ENCODE measurements at places on chromosomes 4 and X.
A peak's percentile ranks its signal among the peaks of the same experiment; 100 is the strongest.

- DNase-seq, result no peak
Observed at GRCh38 chr4:100633269-100633668, 115.4 kb upstream of the EMCN start.

- DNase-seq, result no peak
Observed at GRCh38 chr4:88240297-88240714, 44.1 kb downstream of the PPM1K start.

GRCh38 chr4:40206426-40206825, 9.6 kb downstream of the RHOH start:
- DNase-seq, result no peak

DNA sequence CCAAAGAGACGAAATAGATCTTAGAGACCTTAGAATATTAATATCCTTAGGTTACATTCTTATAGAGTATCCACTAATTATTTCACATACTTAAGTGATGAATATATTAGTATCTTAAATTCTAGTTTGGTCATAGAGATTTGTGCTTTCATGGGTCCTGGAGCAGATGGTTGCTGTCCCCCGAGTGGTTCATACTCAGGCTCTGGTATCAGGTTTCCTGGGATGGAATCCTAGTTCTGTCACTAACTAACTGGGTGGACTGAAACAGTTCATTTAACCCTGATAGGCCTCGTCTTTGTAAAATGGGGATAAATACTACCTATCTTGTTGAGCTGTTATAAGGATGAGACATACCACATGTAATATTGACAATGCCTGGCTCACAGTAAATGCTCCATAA, 264.6 kb downstream of the TENM3 start:
- DNase-seq, result no peak

DNA sequence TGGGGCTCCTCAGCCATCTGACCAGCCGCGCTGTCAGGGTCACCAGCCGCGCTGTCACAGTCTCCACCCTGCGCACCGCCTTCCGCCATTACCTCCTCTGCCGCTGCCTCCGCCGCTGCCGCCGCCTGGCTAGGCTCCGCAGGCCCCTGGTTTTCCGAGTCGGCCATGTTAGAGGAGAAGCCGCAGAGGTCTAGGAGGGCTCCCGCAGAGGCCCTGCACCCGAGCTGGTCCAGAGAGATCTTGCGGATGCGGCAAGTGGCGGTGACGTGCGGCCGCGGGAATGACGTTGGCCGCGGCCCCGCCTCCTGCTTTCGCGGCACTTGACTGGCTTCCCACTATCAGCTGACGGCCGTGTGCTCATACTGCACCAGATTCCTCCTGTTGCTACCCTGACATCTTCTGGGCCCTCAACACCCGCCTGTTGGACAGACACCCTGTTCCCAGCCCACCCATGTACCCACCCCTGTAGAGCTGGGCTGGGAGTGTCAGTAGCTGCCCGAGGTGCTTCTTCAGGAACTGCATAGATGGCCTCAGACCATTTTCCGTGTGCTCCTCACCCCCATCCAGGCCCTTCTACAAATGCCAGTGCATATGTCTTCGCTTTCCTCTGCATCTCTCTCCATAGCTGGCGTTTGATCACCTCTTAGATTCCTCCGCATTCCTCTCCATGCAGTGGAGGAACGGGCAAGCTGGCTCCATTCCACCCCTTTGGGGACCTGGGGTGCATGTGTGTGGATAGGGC, at the start of gene NAP1L5:
Gene NAP1L5, minus strand, starts transcription at position 242 of the 742 bp plus-strand sequence. Its CDS starts 75 bp downstream, at position 167.
- DNase-seq, result peak; percentile 35

DNA sequence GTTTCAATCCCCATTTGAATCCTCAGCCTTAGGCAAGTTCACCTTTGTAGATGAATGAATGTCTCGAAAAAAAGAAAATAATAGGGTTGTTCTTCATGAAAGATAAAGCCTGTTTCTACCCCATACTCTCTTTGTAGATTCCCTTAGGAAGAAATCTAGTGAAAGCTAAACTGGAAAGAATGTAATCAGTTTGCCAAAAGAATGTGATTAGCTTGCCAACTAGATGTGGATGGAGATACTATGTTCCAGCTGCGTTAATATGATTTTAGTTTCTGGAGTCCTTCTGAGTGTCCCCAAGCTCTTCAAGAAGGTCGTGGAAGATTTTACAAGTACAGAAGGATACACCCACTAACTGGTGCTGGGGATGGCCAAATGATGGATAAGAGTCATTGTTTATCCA, 162.3 kb upstream of the EDNRA start:
- no peak for DNase-seq

- DNase-seq, result no peak
Observed at GRCh38 chrX:146173742-146174141, 356.1 kb downstream of the SLITRK2 start.

GRCh38 chr4:154626793-154627484, 14.5 kb upstream of the FGG start:
- no peak for DNase-seq

- DNase-seq, result no peak
Observed at GRCh38 chr4:132646186-132646585, 502.9 kb upstream of the PCDH10 start.

- DNase-seq, result no peak
Observed at GRCh38 chrX:45385757-45386156, 185.1 kb upstream of the DIPK2B start.

- no peak for DNase-seq
Observed at GRCh38 chrX:40174001-40174853, 76.5 kb upstream of the BCOR start.

- no peak for DNase-seq
Observed at GRCh38 chr4:94216394-94216793, 8.7 kb downstream of the SMARCAD1 start.

GRCh38 chrX:132433551-132433950, 55.3 kb downstream of the MBNL3 start:
- DNase-seq, result no peak

- DNase-seq, result no peak
Observed at GRCh38 chrX:6244666-6245065, 16.0 kb upstream of the NLGN4X start.

DNA sequence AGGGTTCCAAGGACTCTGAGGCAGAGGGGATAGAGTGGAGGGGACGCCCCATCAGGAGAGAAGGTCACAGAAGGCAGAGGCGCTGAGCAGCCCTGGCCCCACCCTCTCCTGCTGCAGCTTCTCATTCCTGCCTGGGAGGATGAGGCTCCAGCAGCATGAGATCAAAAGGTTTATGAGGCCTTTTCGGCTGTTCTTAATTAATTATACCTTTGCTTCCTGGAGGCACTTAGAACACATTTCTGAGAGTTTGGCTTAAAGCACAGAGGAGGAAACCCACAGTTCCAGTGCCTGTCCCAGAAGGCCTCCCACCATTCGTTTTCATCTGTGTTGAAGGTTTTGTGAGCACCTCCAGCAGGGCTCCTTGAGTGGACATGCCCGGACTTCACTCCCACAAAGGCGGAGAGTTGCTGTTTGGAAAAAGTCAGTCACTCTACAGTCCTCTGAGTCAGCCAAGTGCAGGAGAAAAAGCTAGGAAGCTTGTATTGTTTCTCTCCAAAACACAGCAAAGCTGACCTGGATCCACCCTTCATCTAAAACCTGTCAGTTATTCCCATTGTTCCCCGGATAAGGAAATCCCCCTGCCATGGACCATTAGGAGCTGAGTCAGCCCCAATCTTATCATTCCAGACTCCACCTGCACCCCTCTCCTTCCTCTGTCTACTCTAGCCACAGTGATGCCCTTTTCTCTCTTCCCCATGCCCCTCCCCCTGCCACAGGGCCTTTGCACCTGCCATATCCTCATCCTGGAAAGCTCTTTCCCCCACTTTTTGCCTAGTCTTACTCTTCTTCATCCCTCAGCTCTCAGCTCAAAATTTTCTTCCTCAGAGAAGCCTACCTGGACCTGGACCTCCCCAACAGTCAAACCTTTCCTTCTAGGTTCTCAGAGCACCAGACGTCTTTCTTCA, 276.8 kb downstream of the FBXW7 start:
- no peak for DNase-seq

DNA sequence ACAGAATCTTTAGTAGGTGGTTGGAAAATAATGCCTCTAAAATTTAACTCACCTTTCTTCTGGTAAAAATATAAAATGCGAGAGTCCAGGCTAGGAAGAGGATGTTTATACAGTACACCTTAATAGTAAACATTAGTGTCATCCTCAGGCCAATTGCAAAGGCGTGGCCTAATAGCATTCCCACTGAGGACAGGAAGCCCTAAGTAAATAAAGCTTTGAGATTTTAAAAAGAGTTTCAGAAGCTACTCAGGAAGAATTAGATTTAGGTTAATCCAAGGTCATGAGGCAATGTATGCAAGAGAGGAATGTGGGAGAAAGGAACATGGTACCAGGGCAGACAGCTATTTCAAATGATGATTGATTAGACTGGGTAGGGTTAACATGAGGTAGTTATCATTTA, 49.5 kb downstream of the RPGR start:
- DNase-seq, result no peak

DNA sequence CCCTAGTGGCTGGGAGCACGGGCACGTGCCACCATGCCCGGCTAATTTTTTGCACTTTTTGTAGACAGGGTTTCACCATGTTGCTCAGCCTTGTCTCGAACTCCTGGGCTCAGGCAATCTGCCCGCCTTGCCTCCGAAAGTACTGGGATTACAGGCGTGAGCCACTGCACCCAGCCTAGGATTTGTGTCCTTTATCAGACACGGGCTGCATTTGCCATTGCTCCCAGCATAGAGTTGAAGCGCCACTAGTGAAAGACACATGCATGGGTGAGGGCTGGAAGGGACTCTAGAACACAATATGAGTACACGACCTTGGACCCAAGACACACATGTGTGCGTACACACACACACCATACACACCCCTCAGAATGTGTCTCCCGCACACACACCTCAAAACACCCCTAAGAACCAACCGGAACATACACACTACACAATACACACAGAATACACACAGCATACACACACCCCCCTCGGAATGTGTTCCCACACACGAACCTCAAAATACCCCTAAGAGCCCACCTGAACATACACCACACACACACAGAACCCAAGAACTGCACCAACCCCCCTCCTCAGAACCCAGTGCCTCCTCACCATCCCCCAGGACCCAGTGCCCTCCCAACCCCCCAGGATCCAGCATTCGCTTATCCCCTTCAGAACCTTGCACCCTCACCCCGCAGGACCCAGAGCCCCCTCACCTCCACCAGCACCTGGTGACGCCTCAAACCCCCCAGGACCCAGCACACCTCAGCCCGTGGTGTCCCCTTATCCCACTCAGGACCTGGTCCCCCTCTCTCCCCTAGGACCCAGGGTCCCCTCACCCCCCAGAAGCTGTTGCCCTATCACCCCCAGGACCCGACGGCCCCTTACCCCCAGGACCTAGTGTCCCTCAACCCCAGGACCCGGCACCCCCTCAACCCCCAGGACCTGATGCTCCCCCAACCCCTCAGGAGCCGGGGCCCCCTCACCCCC, 1.0 kb downstream of the TNIP2 start:
- no peak for DNase-seq

GRCh38 chrX:125340490-125340889, 20.8 kb downstream of the TEX13C start:
- no peak for DNase-seq

DNA sequence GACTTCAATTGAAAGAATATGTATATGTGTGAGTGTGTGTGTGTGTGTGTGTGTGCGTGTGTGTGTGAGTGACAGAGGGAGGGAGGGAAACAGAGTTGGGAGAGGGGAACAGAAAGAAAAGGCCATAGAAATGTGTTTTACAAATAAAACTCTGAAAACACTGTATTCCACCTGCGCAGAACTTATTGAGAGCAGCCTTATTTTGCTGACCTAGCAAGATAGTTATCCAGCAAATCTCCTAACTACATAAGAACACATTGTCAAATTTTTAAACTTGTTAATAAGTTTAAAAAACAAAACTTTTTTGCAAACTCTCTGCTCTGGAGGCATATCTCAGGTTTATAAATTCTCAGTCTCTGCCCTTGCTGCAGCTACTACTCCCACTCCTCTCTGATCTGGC, 217.9 kb upstream of the NOCT start:
- DNase-seq, result no peak

- no peak for DNase-seq
Observed at GRCh38 chr4:87840149-87840548, 7.4 kb downstream of the MEPE start.

- DNase-seq, result no peak
Observed at GRCh38 chr4:24055623-24056022, 165.8 kb upstream of the PPARGC1A start.
